Right lobe of liver (tissue), 6 donors: ENCODE measurements at places on chromosomes 2 and 18. TPM values are rescaled to one million over a fixed set of nuclear protein-coding genes. Genes with fewer than 3 reads are reported as not detected.

The C18orf54 gene
- total RNA-seq: 0.35 TPM

The RAX gene
- total RNA-seq: not detected

The FZD7 gene
- 0.49 TPM for total RNA-seq

DNA sequence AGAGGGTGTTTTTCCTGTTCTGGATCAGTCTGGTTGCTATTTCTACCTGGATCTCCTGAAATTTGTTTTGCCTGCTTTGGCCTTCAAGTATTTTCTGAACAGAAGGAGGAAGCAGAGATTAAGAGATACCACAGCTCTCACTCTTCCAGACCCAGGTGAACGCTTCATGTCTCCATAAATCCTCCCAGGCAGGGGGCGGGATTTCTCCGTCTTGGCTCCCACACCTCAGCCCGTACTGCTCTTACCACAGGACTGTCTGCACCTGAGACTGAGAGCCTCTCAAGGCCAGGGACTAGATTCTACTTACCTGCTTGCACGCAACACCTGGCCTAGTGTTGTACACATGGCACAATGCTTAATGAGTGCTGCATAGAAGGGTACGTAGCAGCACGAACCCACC is 59.9 kb upstream of the LRPPRC start:
- no peak overlapping the region for H3K27ac ChIP-seq
- H3K4me3 ChIP-seq: no peak overlapping the region
- DNase-seq: no peak
- no peaks in the 10 kb centered on the region for H3K27me3 ChIP-seq
- H3K36me3 ChIP-seq: no peaks in the 10 kb centered on the region

The ANKRD30BL gene
- total RNA-seq: not detected

The ACADL gene
- total RNA-seq: 16.6 TPM

DNA sequence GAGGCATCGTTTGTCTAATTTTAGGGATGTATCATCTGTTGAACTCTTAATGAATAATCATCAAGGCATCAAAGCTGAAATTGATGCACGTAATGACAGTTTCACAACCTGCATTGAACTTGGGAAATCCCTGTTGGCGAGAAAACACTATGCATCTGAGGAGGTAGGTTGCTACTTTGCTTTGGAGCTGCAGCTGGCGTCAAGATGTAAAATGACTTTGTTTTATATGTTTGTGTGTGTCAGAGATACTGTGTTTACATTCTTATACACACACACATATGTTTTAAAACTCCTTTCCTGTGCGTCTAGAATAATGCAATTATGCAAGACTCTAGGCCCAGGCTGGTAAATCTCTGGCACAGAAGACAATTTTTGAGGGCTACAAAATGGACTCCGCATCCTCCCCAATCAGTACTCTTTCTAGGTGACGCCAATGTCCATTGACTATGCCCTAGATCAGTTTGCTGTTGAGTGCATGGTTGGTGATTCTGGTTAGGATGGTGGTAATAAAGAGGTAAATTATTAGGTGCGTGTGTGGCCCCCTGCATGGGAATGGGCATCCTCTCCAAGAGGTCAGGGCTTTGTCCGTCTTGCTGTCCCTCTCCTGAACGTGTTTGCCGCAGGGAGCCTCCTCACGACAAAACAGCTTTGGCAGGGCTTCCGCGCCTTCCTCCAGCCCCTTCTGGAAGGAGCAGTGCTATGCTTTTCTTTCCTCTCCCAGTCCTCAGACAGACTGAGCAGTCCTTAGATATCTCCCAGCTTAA is 68.2 kb upstream of the EML6 start:
- no peaks in the 10 kb centered on the region for H3K4me1 ChIP-seq
- H3K27me3 ChIP-seq: no peaks in the 10 kb centered on the region
- H3K4me3 ChIP-seq: no peak overlapping the region
- no peak for DNase-seq
- no peak overlapping the region for H3K27ac ChIP-seq

DNA sequence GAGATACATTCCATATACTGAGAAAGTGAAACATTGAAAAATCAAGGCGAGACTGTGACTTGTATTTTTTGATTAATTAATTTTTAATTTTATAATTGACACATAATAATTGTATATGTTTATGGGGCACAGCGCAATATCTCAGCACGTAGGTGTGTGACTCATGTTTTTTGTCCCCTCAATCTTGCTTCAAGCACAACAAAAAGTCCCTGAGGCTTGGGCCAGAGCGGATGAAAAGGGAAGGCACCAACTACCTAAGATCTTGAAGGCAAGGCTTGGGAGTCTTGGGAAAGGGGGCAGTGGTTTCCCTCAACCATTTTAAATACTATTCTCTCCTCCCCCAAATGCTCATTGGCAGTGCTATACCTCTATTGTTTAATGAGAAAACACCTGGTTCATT is 9.9 kb downstream of the SGPP2 start:
- no peaks in the 10 kb centered on the region for H3K27me3 ChIP-seq
- H3K36me3 ChIP-seq: no peaks in the 10 kb centered on the region
- H3K4me1 ChIP-seq: no peaks in the 10 kb centered on the region
- no peak for DNase-seq

DNA sequence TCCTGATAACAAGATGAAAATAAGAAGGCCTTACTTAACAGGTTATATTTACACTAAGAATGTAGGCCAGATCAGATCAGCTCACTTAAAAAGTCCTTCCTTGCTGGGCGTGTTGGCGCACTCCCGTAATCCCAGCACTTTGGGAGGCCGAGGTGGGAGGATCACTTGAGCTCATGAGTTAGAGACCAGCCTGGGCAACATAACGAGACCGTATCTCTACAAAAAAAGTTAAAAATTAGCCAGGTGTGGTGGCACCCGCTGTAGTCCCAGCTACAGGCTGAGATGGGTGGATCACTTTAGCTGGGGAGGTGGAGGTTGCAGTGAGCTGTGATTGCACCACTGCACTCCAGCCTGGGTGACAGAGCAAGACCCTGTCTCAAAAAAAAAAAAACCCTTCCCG is 53.2 kb upstream of the SOS1 start:
- no peak overlapping the region for H3K4me3 ChIP-seq
- no peaks in the 10 kb centered on the region for H3K36me3 ChIP-seq
- no peak for DNase-seq
- H3K27me3 ChIP-seq: no peaks in the 10 kb centered on the region
- no peaks in the 10 kb centered on the region for H3K4me1 ChIP-seq
- H3K27ac ChIP-seq: no peak overlapping the region

The FSHR gene
- total RNA-seq: 0.06 TPM

DNA sequence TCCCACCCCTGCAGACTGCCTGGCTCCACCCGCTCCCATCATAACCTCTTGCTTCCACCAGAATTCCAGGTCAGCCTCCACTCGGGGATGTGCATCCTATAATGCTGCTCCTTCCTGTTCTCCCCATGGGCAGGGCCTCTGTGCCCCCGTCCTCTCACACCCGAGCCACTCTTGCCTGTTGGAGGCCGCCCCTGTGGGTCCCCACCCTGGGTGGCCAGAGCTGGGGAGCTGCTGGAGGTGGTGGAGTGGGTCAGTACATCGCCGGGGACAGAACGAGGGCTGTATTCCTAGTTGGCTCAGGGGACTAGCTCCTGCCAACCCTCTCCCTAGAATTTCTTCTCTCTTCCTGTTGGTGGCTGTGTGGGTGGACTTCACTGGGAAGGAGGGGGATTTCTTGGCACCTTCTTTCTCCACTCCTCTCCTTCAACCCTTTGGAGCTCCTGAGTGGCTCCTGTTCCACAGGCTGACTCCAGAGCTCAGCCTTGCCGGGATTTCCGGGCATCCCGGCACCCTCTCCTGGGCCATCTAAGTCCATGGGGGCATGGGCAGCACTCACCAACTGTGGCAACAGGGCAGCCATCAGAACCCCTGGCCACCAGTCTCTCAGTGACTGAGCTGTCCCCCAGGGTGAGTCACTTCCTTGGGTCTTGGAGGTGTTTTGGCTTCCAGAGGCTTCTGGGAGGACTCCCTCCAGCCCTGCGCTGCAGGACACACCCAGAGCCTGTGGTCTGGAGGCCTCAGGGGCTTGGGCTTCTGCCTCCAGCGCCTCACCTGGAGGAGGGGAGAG is 88.2 kb upstream of the MCFD2 start:
- no peaks in the 10 kb centered on the region for H3K27me3 ChIP-seq
- no peaks in the 10 kb centered on the region for H3K36me3 ChIP-seq
- no peak for DNase-seq
- no peak overlapping the region for H3K4me3 ChIP-seq
- H3K27ac ChIP-seq: no peak overlapping the region

The LANCL1 gene
- 16.5 TPM for total RNA-seq

GRCh38 chr2:7795778-7796563 is 878.8 kb downstream of the RNF144A start:
- H3K4me1 ChIP-seq: no peaks in the 10 kb centered on the region
- no peaks in the 10 kb centered on the region for H3K36me3 ChIP-seq
- H3K4me3 ChIP-seq: no peak overlapping the region
- no peak overlapping the region for H3K27ac ChIP-seq
- DNase-seq: no peak
- no peaks in the 10 kb centered on the region for H3K27me3 ChIP-seq

DNA sequence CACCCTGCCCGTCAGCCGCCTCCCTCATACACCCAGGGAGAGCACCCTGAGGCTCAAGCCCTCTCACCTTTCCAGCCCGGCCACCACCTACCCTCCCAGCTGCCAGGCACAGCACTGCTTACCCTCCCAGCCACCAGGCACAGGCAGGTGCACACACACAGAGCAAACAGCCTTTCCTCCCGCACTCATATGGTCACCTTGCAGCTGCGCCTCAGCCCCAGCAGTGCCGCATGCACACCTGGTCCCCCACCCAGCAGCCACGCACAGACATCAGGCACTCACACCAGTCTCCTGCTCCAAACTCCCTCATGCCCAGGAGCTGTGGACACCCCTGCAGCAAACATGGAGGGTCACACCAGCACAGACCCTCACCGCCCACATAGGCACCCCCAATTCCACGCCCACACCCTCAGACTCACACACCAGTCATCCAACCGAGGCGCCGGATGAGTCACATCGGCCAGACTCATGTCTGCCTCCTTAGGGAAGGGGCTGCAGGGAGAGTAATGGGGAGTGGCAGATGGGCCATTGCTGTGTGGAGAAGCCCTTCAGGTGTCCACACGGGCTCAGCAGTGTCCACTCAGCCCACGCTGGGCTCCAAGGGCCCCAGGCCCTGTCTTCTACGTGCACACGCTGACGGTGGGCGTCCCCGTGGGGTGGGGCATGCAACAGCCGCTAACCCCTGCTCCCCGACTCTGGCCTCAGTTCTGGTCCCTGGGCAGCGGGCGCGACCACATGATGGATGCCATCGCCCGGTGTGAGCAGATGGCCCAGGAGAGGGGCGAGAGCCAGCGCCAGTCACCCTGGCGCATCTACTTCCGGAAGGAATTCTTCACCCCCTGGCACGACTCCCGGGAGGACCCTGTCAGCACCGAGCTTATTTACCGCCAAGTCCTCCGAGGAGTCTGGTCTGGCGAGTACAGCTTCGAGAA is 22.3 kb upstream of the GPR17 start:
- no peak overlapping the region for H3K4me3 ChIP-seq
- no peaks in the 10 kb centered on the region for H3K36me3 ChIP-seq
- no peak for DNase-seq
- H3K27me3 ChIP-seq: no peaks in the 10 kb centered on the region
- H3K4me1 ChIP-seq: no peaks in the 10 kb centered on the region
- H3K27ac ChIP-seq: no peak overlapping the region

GRCh38 chr18:5543773-5544389 is at the start of gene EPB41L3:
EPB41L3 (minus strand) TSS chr18:5543997; CDS start chr18:5489183, 54,814 bp downstream.
- no peak within 1 kb of the TSS for H3K27ac ChIP-seq
- peak within 1 kb of the TSS; percentile 45 for H3K4me3 ChIP-seq
- H3K27me3 ChIP-seq: no peaks in the 10 kb centered on the region
- no peaks in the 10 kb centered on the region for H3K36me3 ChIP-seq

DNA sequence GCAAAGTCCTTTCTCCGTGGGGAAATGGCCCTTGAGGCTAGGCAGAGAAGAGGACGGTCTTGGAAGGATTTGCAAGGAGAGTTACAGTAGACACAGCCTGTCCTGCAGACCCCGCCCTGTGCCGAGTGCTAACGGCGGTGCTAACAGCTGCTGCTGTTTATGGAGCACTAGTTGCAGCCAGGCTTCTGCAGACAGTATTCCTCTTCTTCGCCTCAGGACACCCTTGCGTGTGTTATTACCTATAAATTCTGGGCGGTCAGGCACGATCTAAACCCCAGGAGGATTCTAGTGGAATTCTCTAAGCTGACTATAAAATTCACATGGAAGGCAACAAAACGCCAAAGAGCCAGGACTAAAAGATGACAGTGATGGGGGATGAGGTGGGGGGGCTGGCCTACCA is 139.8 kb downstream of the GLI2 start:
- H3K36me3 ChIP-seq: no peaks in the 10 kb centered on the region
- no peak overlapping the region for H3K27ac ChIP-seq
- no peaks in the 10 kb centered on the region for H3K4me1 ChIP-seq
- DNase-seq: peak; percentile 20
- H3K4me3 ChIP-seq: no peak overlapping the region
- no peaks in the 10 kb centered on the region for H3K27me3 ChIP-seq

The LYPD6B gene
- 0.30 TPM for total RNA-seq

GRCh38 chr2:167471332-167471731 is 583.1 kb downstream of the XIRP2 start:
- H3K36me3 ChIP-seq: no peaks in the 10 kb centered on the region
- H3K27ac ChIP-seq: no peak overlapping the region
- H3K4me1 ChIP-seq: no peaks in the 10 kb centered on the region
- no peak for DNase-seq

The MYL1 gene
- total RNA-seq: 1.3 TPM

- no peaks in the 10 kb centered on the region for H3K4me1 ChIP-seq
- DNase-seq: peak; percentile 85
- H3K4me3 ChIP-seq: peak overlapping the region; percentile 14
- no peaks in the 10 kb centered on the region for H3K36me3 ChIP-seq
These were observed 50.3 kb upstream of the FOSL2 start for GRCh38 chr2:28342081-28342967.
